RPMI7951 (cell line): ENCODE measurements at places on chromosomes 5 and 9. TPM values are rescaled to one million over a fixed set of nuclear protein-coding genes. Genes with fewer than 3 reads are reported as not detected.
A peak's percentile ranks its signal among the peaks of the same experiment; 100 is the strongest.

PCDHGB2 gene
- total RNA-seq: 4.6 and 6.0 TPM in 2 replicates

GRCh38 chr9:129998491-129999140 is 44.4 kb downstream of the FNBP1 start:
- DNase-seq: no peak

- DNase-seq: no peak
Measured at GRCh38 chr5:139470821-139471300, at the start of gene SMIM33. SMIM33 (plus strand) TSS chr5:139471004; CDS start chr5:139471122, 118 bp downstream.

NME5 gene
- total RNA-seq: 0.29 and 0.36 TPM in 2 replicates

GRCh38 chr5:76403766-76404222 is 709 bp downstream of the IQGAP2 start:
- DNase-seq: no peak

GRCh38 chr9:120733190-120733589 is 18.9 kb upstream of the MEGF9 start:
- no peak for DNase-seq

DNA sequence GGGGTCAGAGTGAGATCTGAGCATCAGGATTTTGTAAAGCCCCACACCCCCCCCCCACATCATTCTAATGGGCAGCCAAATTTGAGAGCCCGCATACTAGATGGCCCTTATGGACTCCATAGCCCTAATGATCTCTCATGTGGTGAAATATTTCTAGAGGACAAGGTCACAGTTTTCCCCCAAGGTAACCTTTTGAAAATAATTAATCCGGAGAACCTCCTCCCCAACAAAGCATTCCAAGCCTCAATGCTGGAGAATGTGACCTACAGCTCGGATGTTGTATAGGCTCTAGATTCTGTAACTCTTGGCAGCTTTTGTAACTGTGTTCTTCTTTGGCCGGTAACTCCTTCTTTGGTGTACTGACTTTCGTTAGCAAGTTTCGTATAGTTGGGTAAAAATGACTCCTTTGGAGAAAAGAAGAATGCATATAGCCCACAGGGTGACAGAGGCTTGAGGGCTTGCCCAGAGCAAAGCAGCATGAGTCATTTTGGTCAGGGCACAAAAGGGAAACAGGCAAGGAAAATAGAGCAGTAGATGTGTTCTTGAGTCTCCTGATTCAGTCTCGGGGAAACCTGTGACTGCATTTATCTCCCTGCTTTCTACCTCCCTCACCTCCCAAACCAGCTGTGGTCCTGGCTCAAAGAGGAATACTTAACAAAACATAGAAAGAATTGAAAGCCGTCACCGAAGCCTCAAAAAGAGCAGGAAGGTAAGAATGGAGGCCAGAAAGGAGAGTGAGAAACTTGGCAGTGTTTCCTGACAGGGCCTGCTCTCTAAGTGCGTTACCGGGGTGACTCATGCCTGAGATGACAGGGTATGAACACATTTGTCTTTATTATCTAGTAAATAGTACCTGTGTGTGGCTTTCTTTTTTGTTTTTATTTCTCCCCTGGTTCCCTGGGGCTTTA is 6.6 kb upstream of the XPA start:
- DNase-seq: peak; percentile 72

GRCh38 chr9:84991514-84991870 is 322.0 kb downstream of the NTRK2 start:
- no peak for DNase-seq

- DNase-seq: peak; percentile 55
Measured at GRCh38 chr5:174317256-174317894, 271.9 kb downstream of the NSG2 start.

CWC27 gene
- 12.6 and 16.7 TPM in 2 replicates for total RNA-seq

DNA sequence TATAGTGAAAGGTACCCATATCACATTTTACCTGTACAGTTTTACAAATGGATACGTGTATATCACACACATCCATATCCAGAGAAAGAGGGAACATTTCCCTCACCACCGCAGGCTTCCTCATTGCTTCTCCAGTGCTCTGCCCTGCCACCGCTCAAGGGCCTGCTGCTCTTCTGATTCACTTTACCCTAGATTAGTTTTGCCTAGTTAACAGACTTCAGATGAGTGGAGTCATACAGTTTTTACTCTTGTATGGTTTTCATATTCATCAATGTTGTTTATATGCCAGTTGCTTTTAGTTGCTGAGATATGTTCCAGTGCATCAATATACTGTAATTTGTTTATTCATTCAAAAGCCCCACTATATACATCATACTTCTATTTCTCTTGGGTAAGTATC is 53.9 kb upstream of the POMT1 start:
- no peak for DNase-seq

DNA sequence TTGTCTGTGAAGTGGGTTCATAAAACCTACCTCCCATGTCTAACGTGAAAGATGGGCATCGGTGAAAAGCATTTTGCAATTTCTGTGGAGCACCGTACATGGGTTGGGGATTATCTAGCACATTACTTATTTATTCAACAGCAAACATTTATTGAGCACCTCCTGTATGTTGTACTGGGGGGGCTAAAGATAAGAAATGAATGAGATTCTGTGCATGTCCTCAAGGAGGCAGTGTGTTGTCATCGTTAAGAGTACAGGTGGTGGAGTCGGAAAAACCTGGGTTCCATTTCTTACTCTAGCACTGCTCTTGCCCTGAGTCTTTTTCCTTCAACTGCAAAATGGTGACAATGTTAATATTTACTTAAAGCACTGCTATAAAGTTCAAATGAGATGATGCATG is 30.4 kb upstream of the DENND1A start:
- no peak for DNase-seq

MYOZ3 gene
- total RNA-seq: 0.78 TPM in 1 of 2 replicates, not detected in the other

CCL27 gene
- total RNA-seq: not detected in 2 replicates

GRCh38 chr9:36314740-36315139 is 56.5 kb upstream of the GNE start:
- DNase-seq: no peak

SPEF2 gene
- total RNA-seq: 0.84 and 0.98 TPM in 2 replicates

DNA sequence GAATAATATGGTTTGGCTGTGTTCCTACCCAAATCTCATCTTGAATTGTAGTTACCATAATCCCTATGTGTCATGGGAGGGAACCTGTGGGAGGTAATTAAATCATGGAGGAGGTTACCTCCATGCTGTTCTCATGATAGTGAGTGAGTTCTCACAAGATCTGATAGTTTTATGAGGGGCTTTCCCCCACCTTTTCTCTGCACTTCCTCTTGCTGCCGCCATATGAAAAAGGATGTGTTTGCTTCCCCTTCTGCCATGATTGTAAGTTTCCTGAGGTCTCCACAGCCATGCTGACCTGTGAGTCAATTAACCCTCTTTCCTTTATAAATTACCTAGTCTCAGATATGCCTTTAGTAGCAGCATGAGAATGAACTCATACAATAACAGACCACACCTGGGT is 63.7 kb upstream of the PRR16 start:
- DNase-seq: no peak

- no peak for DNase-seq
Measured at GRCh38 chr9:133781828-133782135, 43.6 kb upstream of the SARDH start.

GRCh38 chr9:114002986-114003350 is 75.1 kb downstream of the AMBP start:
- DNase-seq: no peak

IRX4 gene
- total RNA-seq: not detected in 2 replicates

DNA sequence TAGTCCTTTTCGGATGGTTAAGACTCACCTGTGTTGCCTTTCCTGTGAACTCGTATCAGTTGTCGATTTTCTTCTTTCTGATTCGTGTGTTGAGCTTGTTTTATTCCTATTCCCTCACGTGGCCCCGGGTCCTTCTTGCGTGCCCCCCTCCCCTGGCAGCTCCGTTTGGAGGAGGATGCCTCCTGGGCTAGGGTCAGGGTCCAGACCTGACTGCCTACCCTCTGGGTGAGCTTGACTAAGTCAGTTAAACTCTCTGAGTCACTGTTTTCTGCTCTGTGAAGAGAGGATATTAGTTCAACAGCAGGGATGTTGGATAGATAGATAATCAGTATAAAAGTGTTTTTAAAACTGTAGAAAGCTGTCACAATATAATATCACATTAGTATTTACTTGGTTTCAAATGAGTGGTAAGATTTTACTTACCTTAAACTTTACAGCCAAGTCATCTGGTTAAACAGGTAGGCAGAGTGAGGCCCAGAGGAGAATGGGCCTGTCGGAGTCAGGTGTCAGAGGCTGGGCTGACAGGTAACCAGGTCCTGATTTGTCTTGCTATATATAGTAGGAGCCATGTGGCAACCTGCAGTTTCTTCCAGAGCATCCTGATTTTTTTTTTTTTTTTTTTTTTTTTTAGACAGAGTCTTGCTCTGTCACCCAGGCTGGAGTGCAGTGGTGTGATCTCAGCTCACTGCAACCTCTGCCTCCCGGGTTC is 24.2 kb downstream of the PPARGC1B start:
- DNase-seq: no peak

GPR151 gene
- not detected in 2 replicates for total RNA-seq

DNA sequence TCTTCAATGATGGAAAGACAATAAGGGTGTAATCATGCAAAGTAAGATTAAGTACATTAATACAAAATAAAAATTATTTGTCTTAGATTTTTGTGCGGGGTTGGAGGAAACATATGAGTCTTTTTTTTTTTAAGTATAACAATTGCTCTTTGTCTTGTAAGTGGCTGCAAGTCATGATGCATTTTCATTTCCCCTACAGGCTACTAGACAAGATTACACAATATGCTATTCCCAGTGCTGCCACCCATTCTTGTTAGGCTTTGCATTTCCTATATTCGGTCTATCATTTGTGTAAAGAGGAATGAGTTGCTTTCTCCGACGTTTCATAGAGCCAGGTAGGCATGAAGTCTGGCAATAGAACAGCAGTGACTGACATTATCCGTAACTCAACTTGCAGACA is 294.2 kb upstream of the CYLC2 start:
- DNase-seq: no peak

SPINK1 gene
- not detected in 2 replicates for total RNA-seq

- peak; percentile 99 for DNase-seq
Measured at GRCh38 chr9:129776938-129777768, 24.3 kb upstream of the PTGES start.

- DNase-seq: peak; percentile 1
Measured at GRCh38 chr5:15933259-15934207, 246.1 kb downstream of the MARCHF11 start.

GRCh38 chr5:139678751-139679750 is 30.9 kb downstream of the CXXC5 start:
- DNase-seq: no peak

HMGCR gene
- total RNA-seq: 28.4 and 33.9 TPM in 2 replicates

GMCL2 gene
- total RNA-seq: not detected in 2 replicates

- DNase-seq: peak; percentile 94
Measured at GRCh38 chr5:140690941-140691924, at the start of the genes HARS1 and HARS2. HARS1 (minus strand) TSS chr5:140691370; CDS start chr5:140691304, 66 bp downstream. HARS2 (plus strand) TSS chr5:140691455; CDS start chr5:140691649, 194 bp downstream.

DNA sequence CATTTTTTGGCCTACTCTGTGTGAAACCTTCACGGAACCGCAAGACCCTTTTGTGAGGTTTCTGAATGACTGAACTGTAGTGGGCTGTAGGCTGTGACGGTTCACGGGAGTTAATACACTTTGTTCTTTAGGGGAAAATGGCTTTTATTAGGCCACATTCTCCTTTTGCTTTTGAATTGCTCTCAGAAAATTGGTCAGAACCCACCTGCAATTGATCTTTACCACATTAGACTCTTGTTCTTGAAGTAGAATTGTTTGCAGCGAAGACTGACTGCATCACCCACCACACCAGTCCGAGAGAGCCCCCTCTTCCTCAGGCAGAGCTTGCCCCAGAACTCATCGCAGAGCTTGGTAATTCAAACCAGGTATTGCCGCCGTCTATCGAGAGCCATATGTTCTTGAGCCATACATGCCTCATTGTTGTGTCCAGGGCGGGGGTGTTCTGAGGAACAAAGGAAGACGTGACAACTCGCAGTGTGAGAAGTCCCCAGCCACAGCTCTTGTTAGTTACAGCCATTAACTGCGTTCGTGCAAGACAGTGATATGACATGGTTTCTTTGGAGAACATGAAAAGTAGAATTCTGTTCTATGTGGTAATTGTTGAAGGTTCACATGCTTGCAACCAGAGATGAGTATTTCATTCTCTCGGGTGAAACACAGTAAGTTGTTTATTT is 166.4 kb upstream of the OTULINL start:
- no peak for DNase-seq

GABRA1 gene
- not detected in 2 replicates for total RNA-seq

- DNase-seq: no peak
Measured at GRCh38 chr5:80852331-80853245, 107.6 kb upstream of the RASGRF2 start.

EIF4E1B gene
- total RNA-seq: not detected in 2 replicates

DNA sequence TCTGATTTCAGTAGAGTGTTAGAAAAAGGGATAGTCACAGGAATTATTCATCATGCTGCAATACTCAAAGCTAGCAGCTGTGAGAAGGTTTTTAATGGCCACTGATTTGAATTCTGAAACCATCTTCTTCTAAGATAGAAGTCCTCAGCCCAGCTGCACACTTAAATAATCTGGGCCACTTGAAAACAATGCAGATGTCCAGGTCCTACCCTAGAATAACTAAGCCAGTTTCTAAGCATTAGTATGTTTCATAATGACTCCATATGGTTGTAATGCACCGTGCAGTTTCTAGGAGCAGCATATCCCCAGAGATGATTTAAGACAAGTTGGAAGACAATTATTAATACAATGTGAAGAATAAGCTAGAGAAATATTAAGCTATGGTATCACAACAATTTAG is 159.9 kb upstream of the FBXL17 start:
- no peak for DNase-seq

FOXD4L5 gene
- not detected in 2 replicates for total RNA-seq

DNA sequence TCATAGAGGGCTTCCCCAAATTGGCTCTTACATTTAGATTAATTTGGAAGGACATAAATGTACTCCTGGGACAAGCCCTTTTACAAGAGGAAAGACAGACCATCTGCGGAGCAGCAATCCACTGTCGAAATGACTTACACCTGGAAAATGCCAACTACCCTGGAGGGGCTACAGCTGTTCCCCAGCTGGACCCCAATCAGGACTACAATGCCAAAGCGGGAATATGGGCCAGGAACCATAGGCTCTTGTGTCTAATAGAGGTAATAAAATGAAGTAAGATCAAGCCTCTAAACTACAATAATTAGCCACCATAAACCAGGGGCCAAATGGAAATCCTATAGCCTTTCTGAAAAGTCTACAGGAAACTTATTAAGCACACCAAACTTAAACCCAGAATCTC is 581.3 kb downstream of the PDE4D start:
- no peak for DNase-seq

ESM1 gene
- 0.12 TPM in 1 of 2 replicates, not detected in the other for total RNA-seq

LTC4S gene
- not detected in 2 replicates for total RNA-seq

PCDHA4 gene
- total RNA-seq: under 0.01 and 0.12 TPM in 2 replicates
